GM23248 (cell line): ENCODE measurements at places on chromosomes 5 and 9.

DNA sequence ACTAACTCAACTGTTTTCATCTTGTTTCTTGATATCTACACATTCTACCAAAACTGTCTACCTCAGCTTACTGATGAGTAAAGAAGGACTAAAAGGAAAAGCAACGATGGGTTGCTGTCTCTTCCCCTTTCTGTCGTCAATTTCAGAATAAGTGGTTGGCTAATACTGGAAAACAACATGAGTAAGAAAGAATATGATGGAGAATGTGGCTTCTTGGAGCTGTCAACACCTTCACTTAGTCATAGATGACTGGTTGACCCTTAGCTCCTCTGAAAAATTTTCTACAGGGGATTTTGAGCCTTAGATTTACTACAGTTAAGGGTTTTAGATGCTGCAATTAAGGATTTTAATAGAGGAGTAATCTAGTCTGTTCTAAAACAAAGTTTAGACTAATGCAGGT, 797.9 kb downstream of the TLE4 start:
- DNase-seq = no peak

DNA sequence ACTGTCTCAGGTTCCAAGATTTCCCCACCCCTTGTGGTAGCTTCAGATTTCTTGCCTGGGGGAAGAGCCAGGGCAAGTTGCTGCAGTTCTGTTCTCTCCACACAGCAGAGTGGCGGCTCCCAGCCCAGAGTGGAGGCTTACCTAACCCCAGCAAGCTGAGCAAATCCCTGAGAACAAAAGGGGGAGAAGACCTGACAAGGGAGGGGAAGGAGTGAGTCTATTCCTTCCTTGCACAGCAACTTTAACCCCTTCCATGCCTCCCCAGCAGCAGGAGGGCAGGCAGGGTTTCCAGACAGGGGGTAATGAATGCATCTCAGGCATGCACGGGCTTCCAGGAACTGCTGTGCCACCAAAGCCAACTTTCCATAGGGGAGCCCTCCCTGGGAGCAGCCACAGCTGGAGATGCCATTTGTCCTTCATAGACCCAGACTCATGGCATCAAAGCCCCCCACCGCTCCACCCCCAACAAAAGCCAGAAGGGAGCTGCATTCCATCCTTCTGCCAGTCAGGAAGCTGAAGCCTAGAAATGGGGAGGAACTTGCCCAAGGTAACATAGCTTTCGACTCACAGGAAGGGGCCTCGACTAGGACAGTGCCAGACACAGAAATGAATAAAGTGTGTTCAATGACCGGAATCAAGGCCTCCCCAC, 28.8 kb upstream of the FAT2 start:
- DNase-seq = no peak

- DNase-seq = peak; percentile 47
Observed at GRCh38 chr5:118551031-118551430, 437.3 kb downstream of the DTWD2 start.

DNA sequence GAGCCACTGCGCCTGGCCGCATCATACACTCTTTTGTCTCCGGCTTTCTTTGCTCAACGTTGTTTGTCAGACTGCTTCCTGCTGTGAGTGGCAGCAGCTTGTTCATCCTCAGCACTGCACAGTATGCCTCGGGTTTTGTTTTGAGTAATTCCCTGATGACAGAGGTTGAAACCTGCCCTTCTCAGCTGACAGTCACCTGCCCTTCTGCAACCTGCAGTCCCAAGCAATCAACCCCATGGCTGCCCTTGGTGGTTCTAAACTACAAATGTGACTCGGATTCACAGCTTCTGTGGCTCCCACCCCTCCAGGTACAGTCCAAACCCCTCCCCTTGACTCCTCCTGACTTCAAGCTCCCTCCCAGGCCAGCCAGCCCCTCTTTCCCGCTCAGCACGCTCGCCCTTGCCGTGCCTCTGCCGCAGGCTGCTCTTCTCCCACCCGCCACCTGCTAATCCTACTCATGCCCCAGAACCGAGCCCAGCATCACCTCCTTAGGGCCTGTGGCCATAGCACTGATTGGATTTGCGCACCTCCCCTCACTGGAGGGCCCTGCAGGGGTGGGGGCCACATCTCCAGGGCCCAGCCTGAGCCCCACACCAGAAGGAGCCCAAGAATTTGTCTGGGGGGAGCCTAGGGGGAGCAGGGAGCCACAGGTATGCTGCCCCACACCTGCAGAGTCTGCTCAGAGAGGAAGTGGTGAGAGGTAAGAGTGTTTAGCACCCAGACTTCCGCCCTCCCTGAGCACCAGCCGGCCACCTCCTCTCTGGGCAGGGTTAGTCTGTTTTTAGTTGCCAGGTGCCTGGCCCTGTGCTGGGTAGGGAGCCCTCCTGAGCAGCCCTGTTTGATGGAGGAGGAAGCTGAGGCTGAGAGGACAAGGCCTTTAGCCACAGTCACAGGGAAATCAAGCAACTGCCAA, 10.1 kb downstream of the EEIG1 start:
- DNase-seq = no peak

DNA sequence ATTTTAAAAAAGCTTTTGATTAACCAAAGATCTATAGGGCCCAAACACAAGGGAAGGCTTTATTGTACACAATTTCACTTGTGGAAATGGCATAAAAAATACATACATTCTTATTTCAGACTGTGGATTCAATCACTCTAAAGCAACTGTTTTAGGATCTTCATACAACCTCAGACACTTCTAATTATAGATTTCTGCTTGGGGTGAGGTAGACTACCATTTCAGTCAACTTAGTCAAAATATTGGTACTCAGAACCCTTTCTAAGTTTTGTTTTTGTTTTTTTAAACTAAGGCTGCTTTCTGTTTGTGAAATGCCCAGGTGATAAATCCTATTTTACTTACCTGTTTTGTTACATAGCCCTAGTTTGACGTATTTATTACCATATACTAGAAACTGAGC, 284.5 kb upstream of the RASA1 start:
- no peak for DNase-seq

DNA sequence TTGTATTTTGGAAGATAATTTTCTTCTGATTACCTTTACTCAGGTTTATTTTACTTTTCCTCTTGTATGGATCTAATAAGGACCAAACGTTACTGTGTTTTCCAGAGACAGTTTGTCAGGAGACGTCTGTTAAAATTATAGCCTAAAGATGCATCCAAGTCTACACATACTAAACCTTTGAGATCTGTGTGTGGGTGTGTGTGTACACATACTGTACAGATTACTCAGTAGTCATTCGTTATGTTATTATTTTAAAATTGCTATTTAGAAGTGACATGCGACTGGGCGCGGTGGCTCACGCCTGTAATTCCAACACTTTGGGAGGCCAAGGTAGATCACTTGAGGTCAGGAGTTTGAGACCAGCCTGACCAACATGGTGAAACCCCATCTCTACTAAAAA, 51.6 kb upstream of the CNTLN start:
- DNase-seq = peak; percentile 19
